Suppressor macrophage treated with lipopolysaccharide for 4 hours (primary cell): ENCODE measurements at places on chromosomes 4 and X.

DNA sequence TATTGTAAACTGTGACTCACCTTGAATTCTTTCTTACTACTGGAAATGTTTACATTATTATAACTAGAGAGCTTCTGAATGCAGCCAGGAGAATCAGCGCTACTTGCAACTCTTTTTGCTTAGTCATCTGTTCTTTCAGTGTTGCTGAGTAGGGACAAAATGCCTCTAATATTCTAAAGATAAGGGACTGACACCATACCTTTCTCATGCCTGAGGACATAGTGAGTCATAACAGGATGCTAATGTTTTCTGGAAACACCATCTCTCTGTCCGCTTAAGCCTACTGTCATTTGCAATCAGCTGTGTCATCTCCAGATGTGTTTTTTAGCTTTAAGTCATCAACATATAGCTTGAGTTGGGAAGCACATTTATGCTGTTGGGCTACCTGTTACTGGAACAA, 108.3 kb downstream of the QRFPR start:
- DNase-seq = no peak

GRCh38 chr4:109826719-109827118, 1.1 kb upstream of the RRH start:
- peak; percentile 37 for DNase-seq

DNA sequence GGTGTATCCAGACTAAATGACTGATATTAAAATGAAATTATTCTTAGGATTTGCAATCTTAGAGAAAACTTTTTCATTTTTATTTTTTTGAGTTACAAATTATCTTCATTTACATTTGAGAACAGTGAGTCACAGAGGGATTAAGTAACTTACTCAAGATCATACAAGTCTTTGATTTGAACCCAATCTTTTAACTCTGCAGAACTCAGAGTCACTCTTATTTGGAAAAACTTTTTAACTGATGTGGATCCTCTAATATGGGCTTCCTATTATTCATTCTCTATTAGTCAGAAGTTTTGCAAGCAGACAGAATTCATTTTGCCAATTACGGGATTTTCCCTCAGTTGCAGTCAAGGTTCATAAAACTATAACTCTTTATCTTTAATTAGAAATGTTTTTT, 20.1 kb downstream of the HPRT1 start:
- no peak for DNase-seq

- DNase-seq = peak; percentile 1
Observed at GRCh38 chr4:115233600-115233999, 120.2 kb upstream of the NDST4 start.

DNA sequence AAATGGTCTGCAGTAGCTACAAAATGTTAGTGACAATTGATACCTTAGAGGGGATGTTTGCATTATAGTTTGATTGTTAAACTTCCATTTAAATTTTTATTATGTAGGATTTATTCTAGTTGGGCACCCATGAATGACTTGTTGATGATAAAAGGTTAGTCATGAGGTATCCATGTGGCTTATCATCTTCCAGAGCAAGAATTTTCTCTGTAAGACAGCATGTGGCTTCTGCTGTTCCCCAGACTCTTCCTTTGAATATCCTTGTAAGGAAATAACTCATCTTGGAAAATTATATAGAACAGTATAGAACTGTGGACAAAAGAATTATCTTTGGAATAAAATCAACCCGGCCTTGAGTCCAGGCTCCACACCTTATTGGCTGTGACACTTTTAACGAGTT, 40.1 kb upstream of the KLHL8 start:
- DNase-seq = no peak

DNA sequence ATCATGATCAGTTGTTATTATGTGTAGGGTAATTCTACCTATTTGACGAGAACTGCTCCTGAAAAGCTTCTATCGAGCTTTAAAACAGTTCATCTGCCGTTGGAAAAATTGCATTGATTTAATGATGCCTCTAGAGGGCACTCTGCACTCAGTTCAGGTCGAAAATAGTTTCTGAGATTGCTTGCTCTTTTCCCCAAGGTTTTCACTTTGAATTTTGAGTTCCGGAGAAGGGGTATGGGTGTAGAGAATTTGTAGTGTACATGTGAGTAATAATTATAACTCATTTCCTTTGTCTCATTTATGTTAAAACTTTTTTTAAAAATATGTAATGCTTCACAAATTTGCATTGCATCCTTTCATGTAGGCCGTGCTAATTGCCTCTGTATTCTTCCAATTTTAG, 28.4 kb upstream of the TNIP3 start:
- peak; percentile 67 for DNase-seq

- no peak for DNase-seq
Observed at GRCh38 chrX:54785901-54786300, 12.2 kb downstream of the ITIH6 start.

- no peak for DNase-seq
Observed at GRCh38 chr4:159026329-159026728, 76.5 kb upstream of the RAPGEF2 start.

GRCh38 chr4:98027827-98028226, 115.4 kb downstream of the STPG2 start:
- no peak for DNase-seq

DNA sequence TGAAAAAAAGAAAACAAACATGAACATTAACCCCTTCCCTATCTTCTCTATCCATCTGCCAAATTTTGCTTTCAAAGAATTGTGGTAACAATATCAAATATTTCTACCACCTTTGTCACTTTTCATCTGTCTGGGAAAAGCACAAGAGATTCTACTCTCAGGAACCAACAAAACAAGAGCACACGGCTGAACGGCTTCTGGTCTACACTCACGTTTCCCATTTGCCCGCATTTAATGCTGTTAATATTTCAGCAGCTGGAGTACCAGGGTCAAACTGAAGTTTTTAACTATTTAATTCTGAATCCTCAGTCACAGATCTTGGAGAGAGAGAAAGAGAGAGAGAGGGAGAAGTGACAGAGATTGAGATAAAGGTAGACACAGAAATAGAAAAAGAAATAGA, 91.4 kb downstream of the UNC5C start:
- DNase-seq = no peak

GRCh38 chr4:4659871-4660651, 118.2 kb upstream of the STX18 start:
- DNase-seq = peak; percentile 29

- no peak for DNase-seq
Observed at GRCh38 chrX:139078761-139079280, 367.3 kb upstream of the FGF13 start.

GRCh38 chrX:16946971-16947562, 609 bp downstream of the REPS2 start:
- DNase-seq = no peak

DNA sequence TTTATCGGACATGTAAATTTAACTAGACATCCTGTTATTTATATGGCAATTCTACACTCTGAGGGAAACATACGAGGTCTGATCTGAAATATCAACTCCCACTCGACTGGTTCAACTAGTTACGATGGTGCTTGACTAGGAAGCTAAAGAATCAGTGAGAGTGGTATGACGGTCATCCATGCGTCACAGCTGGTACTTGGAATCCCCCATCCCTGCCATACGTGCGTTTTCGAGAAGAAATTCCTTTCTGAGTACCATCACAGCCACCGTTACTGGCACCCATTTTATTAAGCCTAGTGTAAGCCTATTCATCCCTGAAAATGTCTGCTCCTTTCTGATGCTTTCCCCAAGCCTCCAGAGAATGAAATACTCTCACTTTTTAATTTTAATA, 695 bp upstream of the PIGA start:
- peak; percentile 84 for DNase-seq

GRCh38 chr4:165709516-165709915, 163.5 kb upstream of the TLL1 start:
- DNase-seq = no peak

DNA sequence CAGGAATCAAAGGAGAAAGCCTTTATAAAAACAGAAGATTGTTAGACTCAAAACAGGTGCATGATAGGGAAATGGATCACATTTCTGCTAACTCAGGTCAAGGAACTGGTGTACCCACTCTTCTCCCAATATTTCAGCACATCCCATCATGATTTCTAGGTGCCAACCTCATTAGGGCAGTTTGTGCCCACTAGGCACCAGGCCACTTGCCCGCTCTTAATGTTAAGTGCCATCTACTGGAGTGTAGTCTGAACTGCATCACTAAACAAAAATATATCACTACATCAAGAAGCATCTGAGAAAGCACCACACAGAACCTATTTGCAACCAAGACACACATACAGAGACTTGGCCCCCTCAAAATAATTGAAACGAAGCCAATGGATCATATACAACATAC, 140.4 kb upstream of the GRID2 start:
- peak; percentile 4 for DNase-seq

GRCh38 chrX:39766855-39767254, 330.9 kb downstream of the BCOR start:
- DNase-seq = no peak
